ENCODE measurements at places on chromosomes 11 and 22.

DNA sequence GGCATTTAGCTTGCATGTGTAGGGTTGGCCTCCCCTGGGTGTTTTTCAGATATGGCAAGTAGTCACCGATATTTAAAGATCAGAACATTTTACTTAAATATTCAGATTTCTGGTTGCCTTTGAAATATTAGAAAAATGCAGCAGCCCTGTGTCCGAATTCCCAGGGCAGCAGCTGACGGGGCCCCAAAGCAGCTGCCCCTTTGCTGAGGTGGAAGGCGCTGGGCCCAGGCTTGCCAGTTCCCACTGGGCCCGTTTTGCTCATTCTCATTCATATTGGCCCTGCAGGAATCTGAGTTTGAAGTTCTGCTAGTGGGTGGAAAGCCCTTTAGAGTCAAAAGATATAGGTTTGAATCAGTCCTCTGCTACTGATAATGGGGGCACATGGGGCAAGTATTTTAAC, 692.1 kb downstream of the OPCML start:
- no peak for DNase-seq

DNA sequence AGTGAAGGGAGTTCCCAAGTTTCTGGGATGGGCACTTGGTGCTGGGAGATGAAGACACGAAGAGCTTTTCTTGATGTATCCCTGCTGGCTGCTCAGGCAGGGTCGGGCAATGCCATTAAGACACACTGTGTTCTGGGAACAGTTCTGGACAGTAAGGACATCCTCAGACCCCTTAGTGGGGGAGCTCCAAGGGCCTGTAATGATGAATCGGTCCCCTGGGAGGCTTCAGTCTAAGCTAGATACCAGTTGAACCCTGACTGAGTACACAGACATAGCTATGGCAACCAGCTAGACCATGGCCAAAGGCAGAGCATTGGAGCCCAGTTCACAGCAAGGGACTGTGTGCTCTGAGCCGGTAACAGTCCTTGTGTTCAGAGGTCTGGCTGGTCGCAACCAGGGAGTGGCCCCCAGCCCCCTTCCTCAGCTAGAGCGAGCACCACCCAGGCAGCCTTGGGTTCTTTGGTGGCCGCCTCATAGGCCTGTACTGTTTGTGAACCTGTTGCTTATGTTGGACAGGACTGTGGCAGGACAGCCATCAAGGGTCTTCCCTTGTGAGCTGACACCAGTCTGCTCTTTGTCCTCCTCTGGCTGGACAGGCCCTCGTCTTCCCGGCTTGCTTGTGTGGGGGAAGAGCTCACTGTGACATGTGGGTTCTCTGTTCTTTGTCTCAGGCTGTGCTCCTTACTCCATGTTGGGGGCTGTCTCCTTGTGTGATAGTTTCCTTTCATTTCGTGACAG, 25.0 kb downstream of the MED15 start:
- no peak for DNase-seq

- DNase-seq, result no peak
These were observed 9.9 kb downstream of the KCNQ1OT1 start for GRCh38 chr11:2689651-2690575.

DNA sequence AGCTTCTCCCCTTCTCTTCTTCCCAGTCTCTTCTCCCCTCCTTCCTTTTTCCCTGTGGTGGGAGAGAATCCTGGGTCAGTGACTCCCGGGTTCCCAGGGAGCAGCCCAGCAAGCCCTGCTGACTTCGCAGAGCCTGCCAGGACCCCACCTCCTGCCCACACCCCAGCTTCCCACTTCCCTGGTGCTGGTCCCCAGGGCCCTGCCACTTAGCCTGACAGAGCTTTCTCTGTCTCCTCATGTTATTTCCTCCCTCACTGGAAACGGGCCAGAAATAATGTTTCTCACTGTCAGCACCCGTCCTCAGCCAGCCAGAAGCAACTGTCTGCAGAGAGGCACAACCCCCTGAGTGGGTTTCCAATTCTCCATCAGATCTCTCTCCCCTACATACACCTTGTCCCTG, 27.1 kb downstream of the C11orf96 start:
- peak; percentile 16 for DNase-seq

GRCh38 chr11:126635511-126635910, 280.0 kb downstream of the ST3GAL4 start:
- no peak for DNase-seq

DNA sequence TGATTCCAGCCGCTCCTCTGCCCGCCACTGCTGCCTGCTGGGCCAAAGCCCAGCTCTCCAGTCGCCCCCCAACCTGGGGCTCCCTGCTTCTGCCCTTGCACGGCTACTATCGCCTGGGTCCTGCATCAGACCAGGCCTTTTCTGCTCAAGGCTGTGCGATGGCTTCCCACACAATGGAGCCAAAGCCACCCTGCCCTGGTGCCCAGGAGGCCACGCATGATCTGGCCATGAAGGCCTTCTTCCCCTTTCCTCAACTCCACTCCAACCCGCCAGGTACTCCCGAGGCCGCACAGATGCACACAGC, 45.8 kb downstream of the SGSM3 start:
- no peak for DNase-seq

DNA sequence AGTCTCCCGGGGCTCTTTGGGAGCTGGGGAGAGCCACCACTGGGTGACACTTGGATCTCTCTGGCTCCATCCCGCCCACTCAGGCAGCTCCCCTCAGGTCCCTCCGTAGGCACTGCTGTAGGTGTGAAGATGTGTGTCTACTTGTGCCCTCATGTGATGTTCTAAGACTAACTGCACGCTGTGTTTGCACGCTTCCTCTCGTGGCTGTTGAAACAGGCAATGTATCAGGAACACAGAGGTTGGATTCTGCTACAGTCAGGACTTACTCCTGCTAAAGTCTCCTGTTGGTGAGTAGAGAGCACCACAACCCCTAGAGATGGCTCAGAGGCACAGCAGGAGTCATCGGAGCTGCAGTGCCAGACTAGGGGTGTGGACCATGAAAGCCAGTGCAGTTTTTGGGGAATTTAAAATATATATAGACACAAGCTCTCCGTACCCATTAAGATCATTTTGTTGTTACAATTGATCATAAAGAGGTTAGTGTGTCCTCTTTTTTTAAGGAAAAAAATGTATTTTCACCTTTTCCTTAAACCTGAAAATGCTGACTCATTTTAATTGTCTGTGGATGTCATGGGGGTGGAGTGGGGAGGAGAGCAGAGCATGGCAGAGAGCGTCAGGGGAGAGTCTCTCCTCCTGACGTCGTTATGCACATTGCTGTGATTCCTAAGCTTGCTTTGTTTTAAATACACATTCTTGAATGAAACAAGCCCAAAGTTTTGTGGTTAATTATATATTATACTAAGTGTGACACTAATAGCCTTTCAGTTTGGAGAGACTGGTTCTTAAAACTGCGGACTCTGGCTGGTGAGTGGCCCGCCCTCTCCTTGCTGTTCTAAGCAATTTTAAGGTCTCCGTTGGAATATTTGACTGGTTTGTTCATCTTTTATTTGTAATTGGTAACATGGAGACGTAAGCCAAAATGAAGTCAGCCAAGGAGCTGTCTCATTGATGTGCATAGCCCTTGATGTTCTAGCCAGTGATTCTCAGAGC, 16.2 kb upstream of the CTTN start:
- peak; percentile 80 for DNase-seq

DNA sequence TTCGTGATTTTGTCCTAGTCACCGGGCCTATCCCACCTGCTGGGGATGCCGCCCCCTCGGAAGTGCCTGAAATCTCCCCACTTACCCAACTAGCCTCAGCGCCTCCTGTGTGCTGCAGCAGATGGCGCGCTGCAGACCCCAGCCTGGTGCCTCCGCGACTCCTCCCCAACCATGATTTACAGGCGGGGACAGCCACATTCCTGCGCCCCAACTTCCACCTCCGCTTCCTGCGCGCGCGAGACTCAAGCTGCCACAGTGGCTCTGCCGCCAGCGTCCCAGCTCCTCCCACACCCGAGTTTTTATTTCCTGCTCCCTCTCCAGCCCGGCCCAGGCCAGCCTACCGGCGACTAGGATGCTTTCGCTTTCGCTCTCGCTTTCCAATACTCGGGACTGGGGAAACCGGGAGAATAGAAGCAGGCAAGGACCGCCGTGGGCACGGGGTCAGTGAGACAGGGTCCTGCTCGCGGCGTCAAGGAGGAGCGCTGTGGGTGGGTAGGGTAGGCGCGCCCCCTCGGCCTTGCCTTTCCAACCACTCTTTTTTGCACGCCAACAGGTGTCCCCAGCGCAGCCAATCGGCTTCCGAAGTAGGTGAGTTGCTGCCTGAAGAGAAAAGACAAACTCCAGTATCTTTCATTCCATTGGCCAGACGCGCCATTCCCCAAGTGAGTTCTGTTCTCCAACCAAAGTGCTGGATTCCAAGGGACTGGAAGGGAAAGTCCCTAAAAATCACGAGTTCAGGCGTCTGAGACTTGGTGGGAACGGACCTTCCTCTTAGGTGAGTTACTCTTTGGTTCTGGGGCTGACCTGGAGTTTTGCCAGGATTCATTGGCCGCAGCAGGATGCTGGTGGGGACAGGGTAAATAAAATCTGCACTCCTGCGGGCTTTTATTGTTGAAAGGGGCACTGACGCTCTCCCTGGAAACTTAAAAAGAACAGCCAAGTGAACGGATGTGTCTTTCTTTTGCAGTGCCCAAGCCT, at the start of gene FAM111A:
Gene FAM111A (plus strand): TSS at position 327 of the 978 bp plus-strand sequence. CDS start 6,017 bp downstream, outside the sequence.
- DNase-seq, result peak; percentile 88
